ENCODE measurements at places on chromosomes 16 and 17.

DNA sequence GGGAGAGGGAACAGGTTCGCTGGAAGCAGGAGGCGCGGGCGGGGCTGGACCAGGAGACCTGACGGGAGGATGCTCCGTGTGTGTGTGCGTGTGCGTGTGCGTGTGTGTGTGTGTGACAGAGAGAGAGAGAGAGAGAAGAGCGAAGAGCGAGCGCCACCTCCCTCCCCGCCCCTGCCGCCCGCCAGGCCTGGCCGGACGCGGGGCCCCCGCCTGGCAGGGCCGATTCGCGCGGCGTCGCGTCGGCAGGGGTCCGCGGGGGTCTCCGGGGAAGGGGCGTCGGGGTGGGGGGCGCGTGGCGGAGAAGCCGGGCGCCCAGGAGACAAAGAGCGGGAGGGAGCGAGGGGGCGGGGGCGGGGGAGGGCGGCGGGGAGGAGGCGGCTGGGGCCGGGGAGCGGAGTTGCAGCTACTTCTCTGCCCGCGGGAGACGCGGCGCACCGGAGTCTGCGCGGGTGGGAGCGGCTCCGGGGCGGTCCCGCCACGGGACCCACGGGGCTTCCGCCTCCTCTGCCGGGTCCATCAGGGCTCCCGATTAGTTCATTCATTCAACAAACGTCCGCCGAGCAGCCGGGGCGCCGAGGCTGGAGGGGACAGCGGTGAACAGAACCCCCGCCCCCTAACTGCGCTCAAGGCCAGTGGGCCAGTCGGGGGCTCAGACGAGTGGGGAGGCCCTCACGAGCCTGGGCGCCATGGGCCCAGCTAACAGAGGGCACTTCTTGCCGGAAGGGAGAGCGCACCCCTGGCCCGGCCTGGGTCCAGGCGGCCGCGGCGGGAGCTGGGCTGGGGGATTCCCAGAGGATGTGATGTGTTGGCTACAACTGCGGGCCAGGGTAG is at the start of gene SAMD14:
Gene SAMD14 (minus strand): TSS at position 433 of the 831 bp plus-strand sequence. CDS start 5,201 bp downstream, outside the sequence.
- no peak for DNase-seq

DNA sequence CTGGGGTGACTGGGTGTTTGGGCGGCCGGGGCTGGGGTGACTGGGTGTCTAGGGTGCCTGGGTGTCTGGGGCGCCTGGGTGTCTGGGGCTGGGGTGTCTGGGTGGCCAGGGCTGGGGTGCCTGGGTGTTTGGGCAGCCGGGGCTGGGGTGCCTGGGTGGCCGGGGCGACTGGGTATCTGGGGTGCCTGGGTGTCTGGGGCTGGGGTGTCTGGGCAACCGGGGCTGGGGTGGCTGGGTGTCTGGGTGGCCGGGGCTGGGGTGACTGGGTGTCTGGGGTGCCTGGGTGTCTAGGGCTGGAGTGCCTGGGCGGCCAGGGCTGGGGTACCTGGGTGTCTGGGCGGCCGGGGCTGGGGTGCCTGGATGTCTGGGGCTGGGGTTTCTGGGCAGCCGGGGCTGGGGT is 13.4 kb upstream of the APRT start:
- DNase-seq = no peak

DNA sequence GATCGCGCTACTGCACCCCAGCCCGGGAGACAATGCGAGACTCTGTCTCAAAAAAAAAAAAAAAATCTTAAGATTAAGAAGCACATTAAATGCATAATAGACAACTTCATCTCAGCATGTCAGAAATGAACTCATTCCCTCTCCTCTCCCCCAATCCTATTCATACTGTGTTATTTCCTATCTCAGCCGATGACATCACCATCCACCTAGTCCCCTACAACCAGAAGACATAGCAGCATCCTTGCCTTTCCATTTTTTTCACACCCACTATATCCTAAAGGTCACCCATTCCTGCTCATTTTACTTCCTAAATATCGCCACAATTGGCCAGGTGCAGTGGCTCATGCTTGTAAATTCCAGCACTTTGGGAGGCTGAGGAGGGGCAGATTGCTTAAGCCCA is 81.3 kb downstream of the RPGRIP1L start:
- no peak for DNase-seq

- peak; percentile 64 for DNase-seq
Measured at GRCh38 chr16:85369741-85370528, 243.2 kb upstream of the GSE1 start.

- no peak for DNase-seq
Measured at GRCh38 chr16:87140211-87141200, 176.7 kb downstream of the C16orf95 start.

DNA sequence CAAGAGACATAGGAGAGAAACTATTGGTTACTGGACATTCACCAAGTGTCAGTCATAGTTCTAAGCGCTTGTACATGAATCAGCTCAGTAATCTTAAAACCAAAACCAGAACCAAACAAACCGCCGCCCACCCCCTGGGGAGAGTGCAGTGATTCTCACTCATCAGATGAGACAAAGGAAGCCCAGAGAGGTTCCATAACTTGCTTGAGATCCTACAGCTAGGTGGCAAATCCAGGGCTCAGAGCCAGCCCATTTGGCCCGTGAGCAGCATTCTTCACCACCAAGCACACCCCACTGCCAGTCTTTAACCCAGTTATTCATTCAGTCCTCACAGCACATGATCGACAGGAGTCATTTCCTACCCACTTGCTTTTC is 37.2 kb upstream of the RGS9 start:
- DNase-seq = peak; percentile 13
